ENCODE measurements at places on chromosomes 3 and 15.
A peak's percentile ranks its signal among the peaks of the same experiment; 100 is the strongest.

- DNase-seq, result no peak
Measured at GRCh38 chr3:171782617-171783016, 27.7 kb downstream of the PLD1 start.

- no peak for DNase-seq
Measured at GRCh38 chr15:35127717-35128116, 42.6 kb upstream of the NANOGP8 start.

GRCh38 chr15:101531170-101531569, 41.7 kb upstream of the PCSK6 start:
- no peak for DNase-seq

DNA sequence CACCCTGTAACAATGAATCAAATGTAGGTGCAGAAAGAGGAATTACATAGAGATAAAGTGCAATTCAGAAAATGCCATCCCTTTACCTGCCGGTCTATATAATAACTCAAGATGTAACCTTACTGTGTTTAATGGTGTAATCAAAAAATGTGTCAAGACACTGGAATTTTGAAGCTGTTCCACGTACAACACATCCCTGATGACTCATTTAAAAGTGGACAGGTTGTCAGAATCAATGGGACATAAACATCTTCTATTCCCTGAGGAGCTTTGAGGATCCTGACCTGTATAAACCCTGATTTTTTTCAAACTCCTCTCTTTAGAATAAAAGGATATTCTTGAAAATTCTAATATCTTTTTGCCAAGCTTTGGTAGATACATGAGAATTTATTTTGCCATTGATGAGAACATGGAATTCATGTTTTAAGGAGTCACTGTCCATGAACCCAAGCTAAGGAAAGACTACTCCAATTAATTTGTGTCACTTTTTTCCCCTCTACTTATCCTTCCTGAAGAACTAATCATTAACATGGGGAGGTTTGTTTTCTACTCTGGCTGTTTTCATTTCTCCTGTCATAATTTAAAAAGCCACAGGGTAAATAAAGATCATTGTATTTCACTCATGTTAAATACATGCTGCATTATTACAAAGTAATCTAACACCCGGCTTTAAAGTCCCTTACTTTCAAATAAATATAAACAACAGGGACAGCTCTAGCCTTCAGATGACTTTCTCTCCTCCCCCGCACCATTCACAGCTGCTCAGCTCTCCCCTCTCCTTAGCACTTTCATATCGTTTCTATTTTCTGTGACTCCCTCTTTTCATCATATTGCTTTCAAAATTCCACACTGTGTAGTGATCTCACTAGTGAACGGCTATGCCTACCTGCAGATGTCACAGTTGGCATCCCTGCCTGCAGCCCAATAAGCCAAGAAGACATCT, 138.3 kb downstream of the TAFA4 start:
- DNase-seq, result no peak

- no peak for DNase-seq
Measured at GRCh38 chr3:171841620-171842000, 1.5 kb upstream of the TMEM212 start.

GRCh38 chr3:126621171-126621570, 33.8 kb downstream of the TXNRD3 start:
- no peak for DNase-seq

DNA sequence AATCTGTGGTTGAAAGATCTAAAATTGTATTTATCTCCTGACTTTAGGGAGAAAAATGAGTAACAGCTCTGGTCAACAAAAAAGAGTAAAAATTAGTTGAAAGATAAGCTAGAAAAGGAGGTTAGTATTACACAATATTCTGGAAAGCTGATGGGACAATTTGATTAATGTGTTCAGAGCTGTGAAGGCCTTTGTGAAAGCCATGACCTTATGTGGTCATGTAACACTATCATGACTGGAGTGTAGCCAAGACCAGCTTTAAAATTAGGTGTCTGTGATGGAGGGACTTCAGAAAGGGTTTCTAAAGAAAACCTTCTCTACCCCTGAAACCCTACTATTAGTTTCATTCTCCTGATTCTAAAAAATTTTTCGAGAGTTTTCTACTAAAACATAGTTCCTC, 127.2 kb downstream of the NFKBIZ start:
- DNase-seq, result no peak

- no peak for DNase-seq
Measured at GRCh38 chr3:195774917-195775316, 36.8 kb downstream of the MUC4 start.

DNA sequence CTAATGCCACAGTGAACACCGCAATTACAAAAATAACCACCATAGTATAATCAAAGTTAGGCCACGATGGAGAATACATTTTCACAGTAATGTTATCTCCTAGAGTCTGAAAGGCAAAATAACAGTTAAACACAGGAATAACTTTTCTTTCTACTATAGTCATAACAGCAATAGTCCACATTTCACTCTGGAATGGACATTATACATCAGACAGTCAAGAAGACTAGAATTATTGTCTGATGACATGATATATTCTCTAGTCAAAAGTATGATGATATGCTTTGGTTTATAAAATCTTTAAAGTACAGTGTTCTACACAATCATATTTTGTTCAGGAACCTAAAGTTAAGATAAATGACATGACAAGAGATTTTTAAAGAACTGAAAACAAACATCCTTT, 18.0 kb downstream of the SPPL2A start:
- no peak for DNase-seq

DNA sequence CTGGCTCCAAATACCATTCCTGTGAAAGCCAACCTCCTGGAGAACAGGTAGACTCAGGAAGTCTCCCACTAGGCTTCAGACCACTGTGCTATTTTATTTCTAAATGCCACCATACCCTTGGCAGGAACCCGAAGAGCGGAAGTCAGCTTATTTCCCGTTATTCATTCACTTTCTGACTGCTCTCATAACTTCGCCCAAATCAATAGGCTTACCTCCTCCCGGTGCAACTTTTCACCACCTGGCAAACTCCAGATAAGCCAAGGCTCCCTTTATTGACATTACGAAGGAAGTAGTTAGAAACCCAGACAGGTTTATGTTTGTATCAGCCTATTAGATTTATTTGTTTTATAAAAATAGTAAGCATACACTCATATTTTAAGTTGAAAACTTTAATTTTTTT, 3.3 kb upstream of the CCDC54 start:
- DNase-seq, result no peak

DNA sequence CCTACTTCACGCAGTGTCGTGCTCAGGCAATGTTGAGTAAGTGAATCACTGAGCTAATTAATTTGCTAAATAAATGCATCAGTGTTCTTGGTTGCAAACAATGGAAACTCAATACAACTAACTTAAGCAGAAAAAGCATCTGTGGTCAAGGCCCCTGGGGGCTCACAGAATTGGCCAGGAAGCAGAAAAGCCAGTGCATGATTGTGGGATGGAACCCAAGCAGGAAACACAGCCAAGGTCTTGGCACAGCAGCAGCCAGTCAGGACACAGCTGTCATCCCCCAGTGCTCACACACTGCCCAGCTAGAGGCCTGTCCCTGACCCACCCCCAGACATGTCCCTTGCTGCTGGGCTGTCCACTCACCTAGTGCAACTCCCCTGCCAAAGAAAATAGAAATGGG, 85.9 kb downstream of the AQP9 start:
- DNase-seq, result no peak

DNA sequence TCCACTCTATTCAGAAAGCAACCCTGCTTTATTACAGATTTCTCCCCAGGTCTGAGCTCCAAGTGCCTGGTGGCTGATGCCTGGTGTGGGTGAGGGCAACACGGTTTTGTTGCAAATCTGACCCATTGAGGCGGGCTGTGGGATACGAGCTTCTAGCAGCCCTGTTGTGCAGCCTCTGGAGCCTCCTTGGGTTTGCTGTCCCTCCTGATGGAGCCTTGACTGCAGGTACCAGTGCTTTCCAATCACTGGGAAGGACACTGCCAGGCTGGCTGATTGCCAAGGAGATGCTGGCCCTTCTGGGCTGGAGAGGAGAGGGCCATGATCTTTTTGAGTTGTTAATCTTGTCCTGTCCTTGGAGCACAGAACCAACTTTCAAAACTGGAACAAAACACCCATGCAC, 151.0 kb upstream of the RGMA start:
- DNase-seq, result no peak

DNA sequence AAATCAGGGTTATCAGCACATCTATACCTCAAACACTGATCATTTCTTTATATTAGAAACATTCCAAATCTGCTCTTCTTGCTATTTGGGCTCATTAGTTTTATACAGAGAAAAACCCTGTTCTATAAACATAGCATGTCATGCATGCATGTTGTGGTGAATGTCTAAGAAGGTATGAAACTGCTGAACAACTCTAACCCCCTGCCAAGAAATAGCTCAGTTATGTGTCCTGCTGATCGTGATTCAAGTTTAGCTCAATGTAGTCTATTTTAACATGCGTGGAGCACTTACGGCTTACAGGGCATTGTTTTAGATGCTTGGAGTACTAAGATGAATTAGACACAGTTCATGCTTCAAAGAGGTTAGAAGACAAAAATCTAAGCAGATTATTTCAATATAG, 35.8 kb downstream of the MYH15 start:
- DNase-seq, result no peak

- no peak for DNase-seq
Measured at GRCh38 chr15:63094495-63094931, 27.1 kb upstream of the LACTB start.

- peak; percentile 60 for DNase-seq
Measured at GRCh38 chr3:32996048-32996754, 44.8 kb downstream of the CCR4 start.
